ENCODE measurements at places on chromosomes 1 and 21. TPM values are rescaled to one million over a fixed set of nuclear protein-coding genes. Genes with fewer than 3 reads are reported as not detected.

The ITLN2 gene
- not detected for total RNA-seq

- no peaks in the 10 kb centered on the region for H3K4me1 ChIP-seq
- H3K27me3 ChIP-seq, result no peaks in the 10 kb centered on the region
- H3K4me3 ChIP-seq, result no peak overlapping the region
- no peaks in the 10 kb centered on the region for H3K36me3 ChIP-seq
- H3K27ac ChIP-seq, result no peak overlapping the region
- DNase-seq, result no peak
These were observed 66.6 kb downstream of the SCMH1 start for GRCh38 chr1:41175546-41175945.

DNA sequence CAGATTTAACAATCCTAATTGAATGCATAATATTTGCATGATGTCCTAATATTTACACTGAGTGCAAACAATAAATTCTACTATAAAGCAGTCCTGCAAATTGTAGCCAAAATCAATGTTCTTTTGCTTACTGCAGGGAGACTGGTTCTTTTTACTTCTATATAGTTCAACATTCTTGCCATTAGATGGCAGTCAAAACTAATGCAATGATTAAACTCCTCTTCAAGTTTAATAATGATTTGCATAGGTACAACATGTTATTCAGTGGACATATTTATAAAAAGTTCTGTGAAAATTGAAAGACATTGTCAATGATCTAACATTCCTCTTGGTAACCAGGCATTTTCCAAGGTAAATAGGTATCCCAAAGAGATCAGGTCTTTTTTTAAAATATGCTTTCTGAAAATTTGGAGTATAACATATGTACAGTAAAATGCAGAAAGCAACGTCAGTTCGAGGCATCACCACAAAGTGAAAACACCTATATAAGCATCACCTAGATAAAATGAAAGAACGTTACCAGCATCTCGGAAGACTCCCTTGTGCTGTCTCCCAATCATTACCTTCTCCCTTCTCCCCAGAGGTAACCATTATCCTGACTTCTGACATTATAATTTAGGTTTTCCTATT lies 9.8 kb upstream of the FNBP1L start:
- H3K27me3 ChIP-seq, result no peaks in the 10 kb centered on the region
- H3K4me1 ChIP-seq, result no peaks in the 10 kb centered on the region
- no peak overlapping the region for H3K4me3 ChIP-seq
- DNase-seq, result peak; percentile 76
- H3K27ac ChIP-seq, result no peak overlapping the region
- no peaks in the 10 kb centered on the region for H3K36me3 ChIP-seq

DNA sequence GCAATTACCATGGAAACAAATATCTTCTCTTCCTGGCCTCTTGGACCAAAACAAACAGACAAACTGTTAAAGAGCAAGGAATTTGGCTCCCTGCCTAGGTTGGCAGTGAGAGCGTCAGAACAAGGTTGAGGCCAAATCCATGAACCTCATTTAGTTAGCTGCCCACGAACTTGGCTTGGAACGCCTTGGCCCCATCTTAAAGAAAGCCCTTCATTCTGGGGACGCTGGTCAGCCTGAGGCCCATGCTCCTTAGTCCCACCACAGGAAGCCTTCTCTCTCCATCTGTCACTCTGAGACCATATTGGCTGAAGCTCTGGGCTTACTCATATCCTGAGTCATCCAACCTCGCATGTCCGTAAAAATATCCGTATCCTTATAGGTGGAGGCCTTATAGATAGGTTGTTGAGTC lies 62.4 kb upstream of the DIRAS3 start:
- no peak for DNase-seq
- H3K27me3 ChIP-seq, result no peaks in the 10 kb centered on the region
- no peaks in the 10 kb centered on the region for H3K36me3 ChIP-seq
- H3K4me1 ChIP-seq, result peaks cover 8% of the 10 kb centered on the region

DNA sequence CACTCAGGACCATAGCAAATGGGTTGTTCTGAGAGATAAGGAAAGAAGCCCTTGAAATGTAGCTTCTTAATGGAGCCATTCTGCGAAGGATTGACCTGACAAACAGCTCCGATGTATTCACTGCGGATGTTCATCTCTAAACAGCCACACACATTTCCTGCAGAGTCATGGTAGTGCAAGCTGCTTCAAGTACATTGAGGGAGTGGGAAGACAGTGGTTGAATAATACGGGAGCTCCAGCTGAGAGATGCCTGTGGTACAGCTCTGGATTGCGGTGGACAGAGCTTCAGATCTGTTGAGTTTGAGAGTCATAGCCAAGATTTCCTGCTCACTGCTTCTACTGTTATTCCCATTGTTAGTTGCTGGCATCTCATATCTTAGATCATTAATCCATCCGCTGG lies 86.6 kb downstream of the ZBTB18 start:
- no peaks in the 10 kb centered on the region for H3K36me3 ChIP-seq
- H3K27ac ChIP-seq, result no peak overlapping the region
- no peak for DNase-seq
- H3K4me1 ChIP-seq, result no peaks in the 10 kb centered on the region
- no peaks in the 10 kb centered on the region for H3K27me3 ChIP-seq

GRCh38 chr1:62437273-62437940 lies 558 bp downstream of the USP1 start:
- H3K27ac ChIP-seq, result peak overlapping the region; percentile 99
- H3K27me3 ChIP-seq, result no peaks in the 10 kb centered on the region
- peak overlapping the region; percentile 84 for H3K4me3 ChIP-seq

DNA sequence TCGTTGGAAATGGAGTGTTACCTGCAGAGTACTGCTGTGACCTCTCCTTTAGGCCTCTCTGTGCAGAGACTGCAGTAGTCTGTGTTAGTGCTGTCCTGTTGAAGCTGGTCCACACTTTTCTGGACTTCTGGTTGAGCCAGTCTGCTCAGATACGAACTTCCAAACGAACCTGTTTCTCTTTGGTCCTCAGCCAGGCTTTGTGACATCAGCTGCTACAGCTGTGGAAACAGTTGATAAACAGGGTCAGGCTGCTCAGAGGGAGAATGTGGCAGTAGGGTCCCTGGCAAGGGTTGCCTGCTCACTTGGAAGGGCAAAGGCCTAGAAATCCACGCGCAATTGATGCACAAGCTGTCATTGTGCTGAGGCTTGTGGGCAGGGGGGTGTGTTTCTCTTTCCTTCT lies 98.8 kb downstream of the NOS1AP start:
- peak overlapping the region; percentile 38 for H3K27ac ChIP-seq
- no peaks in the 10 kb centered on the region for H3K36me3 ChIP-seq
- H3K4me1 ChIP-seq, result peaks cover 17% of the 10 kb centered on the region
- DNase-seq, result no peak
- H3K27me3 ChIP-seq, result no peaks in the 10 kb centered on the region
